Dermis blood vessel endothelial cell (primary cell): ENCODE measurements at places on chromosomes 2 and 18. TPM values are rescaled to one million over a fixed set of nuclear protein-coding genes. Genes with fewer than 3 reads are reported as not detected.
A peak's percentile ranks its signal among the peaks of the same experiment; 100 is the strongest.

The SULT1C4 gene
- 76.7 and 136 TPM in 2 replicates for total RNA-seq

The CHMP3 gene
- 125 and 183 TPM in 2 replicates for total RNA-seq

The HOXD13 gene
- total RNA-seq: under 0.01 TPM in 1 of 2 replicates, not detected in the other

The CHPF gene
- 0.84 and 3.2 TPM in 2 replicates for total RNA-seq

The MROH2A gene
- total RNA-seq: not detected in 2 replicates

- no peak for DNase-seq
Measured at GRCh38 chr2:164145093-164145987, 409.5 kb upstream of the FIGN start.

DNA sequence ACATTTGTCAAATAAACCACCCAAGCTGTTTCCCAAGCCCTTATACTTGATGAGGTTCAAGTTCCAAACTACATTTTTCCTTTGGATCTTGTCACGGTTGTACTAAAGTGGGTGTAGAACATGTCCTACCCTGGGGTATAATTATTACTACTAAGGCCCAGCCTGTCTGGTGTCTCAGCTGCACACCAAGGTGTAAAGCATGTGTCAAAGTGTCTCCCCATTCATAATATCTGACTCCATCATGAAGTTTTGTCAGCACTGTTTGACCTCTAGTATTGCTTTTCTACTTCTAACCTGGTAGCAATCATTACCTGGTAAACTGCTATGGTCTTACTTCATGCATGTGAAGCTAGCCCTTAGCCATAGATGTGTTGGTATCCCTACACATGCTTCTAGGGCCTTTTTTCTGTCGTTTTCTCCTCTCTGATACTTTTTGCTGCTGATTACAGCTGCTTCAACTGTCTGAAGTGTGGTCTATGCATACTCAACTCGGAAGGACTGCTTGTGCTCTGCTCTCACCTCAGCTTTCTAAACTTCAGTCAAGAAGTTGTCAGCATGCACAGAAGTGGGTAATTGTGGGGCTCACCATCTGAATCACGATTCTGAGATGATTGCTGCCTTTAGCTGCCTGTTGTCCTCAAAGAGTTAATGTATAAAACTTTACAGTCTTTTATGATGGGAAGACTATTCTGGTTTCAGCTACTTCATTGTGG lies 445.7 kb upstream of the TRIB2 start:
- no peak for DNase-seq

GRCh38 chr2:187009483-187010239 lies 160.7 kb upstream of the ZSWIM2 start:
- no peak for DNase-seq

DNA sequence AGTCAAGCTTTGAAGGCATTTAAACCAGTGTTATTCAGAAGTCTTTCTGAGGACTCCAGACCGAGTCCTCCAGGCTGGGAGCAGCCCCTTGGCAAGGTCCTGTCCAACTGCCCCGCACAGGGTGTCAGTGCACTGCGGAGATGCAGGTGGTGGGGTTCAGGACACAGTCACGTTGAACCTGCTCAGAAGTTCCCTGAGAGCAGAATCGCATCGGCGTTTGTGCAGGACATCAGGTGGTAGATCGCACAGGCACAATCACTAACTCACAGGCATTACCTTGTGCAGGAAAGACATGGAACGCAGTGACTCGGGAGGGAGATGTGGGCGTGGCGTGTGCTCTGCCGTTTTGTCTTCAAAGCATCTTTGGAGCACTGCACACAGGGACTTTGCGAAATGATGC lies 10.4 kb downstream of the COPS9 start:
- DNase-seq: no peak

DNA sequence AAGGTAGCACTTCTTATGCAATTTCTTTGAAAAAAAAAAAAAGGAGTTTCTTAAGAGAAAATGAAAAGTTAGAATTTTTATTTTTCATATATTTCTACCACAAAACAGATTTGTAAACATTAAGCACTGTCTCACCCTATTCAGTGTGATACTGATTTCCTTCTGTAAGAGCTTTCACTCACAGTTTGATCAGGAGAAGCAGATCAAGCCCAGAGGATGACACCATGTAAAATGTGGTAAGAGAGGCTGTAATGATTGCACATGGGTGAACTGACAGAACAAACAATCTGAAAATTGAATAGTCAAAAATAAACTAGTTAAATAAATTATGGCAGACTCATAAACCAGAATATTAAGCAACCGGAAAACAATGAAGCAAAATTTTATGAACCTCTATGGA lies 54.5 kb downstream of the MEMO1 start:
- no peak for DNase-seq

DNA sequence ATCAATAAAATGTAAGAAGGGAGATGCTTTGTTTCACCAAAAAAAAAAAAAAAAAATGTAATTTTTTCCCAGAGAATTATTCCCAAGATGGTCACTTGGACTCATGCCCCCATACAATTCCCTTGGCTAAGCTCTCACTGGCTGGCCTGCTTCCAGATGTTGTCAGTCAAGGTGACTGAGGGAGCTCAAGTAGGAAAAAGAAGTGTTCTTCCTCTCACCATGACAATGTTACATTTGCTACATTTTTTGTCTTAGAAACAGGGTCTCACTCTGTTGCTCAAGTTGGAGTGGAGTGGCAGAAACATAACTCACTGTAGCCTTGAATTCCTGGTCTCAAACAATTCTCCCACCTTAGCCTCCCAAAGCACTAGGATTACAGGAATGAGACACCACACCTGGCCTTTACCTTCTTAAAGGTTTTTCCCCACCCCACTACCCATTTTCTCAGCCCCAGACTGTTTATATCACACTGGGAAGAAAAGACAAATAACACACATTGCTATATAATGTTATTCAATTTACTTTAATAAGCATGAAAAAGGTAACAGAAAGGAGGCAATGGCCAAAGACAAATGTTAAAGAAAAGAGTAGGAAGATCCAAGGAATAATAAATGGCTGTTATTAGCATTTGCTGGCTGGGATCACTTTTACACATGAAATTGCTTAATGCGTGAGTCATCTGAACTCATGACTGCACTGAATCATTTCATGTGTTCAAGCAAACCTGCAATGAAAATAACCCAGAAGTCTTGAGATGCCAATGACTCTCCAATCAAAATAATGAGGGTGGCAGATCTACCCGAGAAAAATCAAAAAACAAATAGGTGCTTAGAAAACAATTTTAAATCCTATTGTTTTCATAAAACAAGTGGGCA lies 45.2 kb downstream of the ACVR1 start:
- DNase-seq: peak; percentile 93

- peak; percentile 86 for DNase-seq
Measured at GRCh38 chr2:28716265-28716865, 35.3 kb upstream of the PPP1CB start.

GRCh38 chr2:206408323-206409320 lies 34.7 kb upstream of the ADAM23 start:
- no peak for DNase-seq

DNA sequence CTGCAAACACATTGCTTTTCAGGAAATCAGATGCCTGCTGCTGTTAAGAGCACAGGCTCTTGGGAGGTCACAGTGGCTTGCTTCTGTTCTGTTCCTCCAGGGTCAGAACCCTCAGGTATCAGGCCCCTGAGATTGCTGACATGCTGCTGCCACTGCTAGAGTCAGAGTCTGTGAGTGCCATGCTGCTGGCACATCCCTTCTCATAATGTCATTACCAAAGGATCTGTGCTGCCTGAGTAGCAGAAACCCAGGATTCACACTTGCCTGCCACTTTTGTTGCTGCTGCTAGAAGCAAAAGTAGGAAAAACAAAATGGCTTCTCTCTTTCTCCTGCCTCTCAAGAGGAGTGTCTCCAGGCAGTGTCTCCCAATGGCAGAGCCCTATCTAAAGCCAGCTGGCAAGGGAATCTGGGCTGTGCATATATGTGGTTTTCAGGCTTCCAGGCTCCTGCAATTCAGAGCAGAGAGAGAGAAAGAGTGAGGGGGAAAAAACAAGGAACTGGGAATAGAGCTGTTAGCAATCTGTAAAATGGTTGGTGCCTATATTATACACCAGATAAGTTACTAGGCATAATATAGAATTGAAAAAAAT lies 180.3 kb downstream of the MYCN start:
- DNase-seq: no peak

- no peak for DNase-seq
Measured at GRCh38 chr2:36389577-36389976, 34.0 kb downstream of the CRIM1 start.
